ENCODE measurements at places on chromosomes 2 and 18.
A peak's percentile ranks its signal among the peaks of the same experiment; 100 is the strongest.

GRCh38 chr2:221283896-221284545 is 288.1 kb downstream of the EPHA4 start:
- DNase-seq = no peak

GRCh38 chr2:204251158-204251997 is 293.9 kb upstream of the PARD3B start:
- DNase-seq = no peak

GRCh38 chr2:240429872-240430491 is 5.5 kb upstream of the GPC1 start:
- DNase-seq = no peak

GRCh38 chr2:223725986-223726970 is 111.1 kb downstream of the AP1S3 start:
- DNase-seq = no peak

DNA sequence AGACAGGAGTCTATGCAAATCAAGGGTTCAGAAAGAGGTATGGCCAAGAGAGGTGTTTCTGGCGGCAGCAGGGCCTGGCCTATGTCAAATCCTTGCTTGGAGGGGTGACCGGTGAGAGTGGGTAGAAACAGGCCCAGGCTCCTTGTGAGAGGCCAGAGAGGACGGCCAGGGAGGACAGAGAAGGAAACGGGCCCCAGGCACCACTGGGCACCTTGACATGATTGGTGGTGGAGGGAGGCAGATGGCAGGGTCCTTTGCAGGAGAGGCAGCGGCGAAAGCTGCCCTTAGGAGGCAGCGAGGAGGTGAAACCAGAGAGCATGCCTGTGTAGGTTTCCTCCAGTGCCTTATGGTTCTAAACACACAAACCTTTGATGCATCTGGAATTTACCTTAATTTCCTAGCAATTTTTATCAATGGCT is 6.2 kb downstream of the RAMP1 start:
- DNase-seq = no peak

GRCh38 chr2:105756435-105756834 is 11.7 kb downstream of the NCK2 start:
- DNase-seq = no peak

GRCh38 chr2:71460595-71461303 is 7.4 kb downstream of the DYSF start:
- no peak for DNase-seq

- no peak for DNase-seq
These were observed 305.7 kb downstream of the CYRIA start for GRCh38 chr2:16359961-16360360.

GRCh38 chr2:2567776-2568175 is 236.7 kb upstream of the MYT1L start:
- DNase-seq = no peak

- no peak for DNase-seq
These were observed 1072.5 kb downstream of the SUCLG1 start for GRCh38 chr2:83386549-83386948.

GRCh38 chr18:12579775-12580174 is 78.1 kb downstream of the SPIRE1 start:
- DNase-seq = no peak

DNA sequence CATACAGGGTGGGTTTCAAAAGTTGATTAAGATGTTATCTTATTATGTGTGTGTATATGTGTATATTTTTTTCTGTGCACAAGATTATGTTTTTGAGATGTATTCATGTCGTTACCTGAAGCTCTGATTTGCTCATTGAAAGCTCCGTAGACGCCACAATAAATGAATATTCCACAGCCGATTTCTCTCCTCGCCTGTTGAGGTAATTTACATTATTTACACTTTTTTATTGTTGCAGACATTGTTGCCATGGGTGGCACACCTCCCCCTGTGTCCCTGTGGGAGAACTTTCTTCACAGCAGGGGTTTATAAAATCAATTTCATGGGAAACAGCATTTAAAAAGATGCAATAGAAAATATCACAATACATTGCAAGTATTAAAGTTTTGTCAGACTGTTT is 100.6 kb downstream of the GLI2 start:
- DNase-seq = no peak

DNA sequence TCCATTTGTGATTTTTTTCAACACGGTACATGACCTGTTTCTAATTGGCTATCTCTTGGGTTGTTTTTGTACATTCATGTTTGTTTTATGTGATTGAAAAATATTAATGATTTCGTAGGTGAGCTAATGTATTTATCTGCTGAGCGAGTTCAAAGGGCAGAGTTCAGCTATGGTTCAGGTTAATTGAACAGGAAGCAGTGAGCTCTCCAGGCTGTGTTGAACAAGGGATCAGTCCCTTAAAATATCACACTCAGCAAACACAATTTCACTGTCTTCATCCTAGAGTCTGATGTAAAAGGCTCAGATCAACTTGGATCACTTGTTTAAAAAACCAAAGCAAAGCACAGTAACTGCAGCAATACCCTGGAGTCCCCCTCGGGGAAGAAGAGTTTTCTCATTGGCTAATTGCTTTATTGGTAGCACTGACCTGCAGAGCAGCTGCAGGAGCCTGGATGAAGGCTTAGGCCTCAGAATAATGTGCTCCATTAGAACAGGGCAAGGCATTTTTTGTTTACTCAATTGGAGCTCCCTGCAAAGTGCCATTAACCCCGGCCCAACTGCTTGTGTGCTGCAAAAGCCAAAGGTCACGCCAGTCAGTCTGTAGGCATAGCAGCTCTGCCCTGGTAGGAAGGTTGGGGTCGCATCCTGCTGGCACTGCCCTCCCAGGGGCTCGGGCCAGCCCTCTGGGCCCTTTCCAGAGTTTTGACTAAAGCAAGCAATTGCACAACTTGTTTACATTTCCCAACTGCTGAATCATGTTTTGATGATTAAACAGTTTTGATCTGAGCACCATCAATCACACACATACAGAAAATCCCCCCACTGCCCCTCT is 10.5 kb downstream of the ONECUT2 start:
- peak; percentile 49 for DNase-seq

GRCh38 chr2:241728627-241729026 is 5.8 kb upstream of the D2HGDH start:
- no peak for DNase-seq

GRCh38 chr2:104851291-104852089 is 2.4 kb upstream of the POU3F3 start:
- DNase-seq = peak; percentile 50

GRCh38 chr2:239156516-239157265 is 244.1 kb downstream of the HDAC4 start:
- no peak for DNase-seq

- no peak for DNase-seq
These were observed 7.2 kb downstream of the PMS1 start for GRCh38 chr2:189791338-189792042.

DNA sequence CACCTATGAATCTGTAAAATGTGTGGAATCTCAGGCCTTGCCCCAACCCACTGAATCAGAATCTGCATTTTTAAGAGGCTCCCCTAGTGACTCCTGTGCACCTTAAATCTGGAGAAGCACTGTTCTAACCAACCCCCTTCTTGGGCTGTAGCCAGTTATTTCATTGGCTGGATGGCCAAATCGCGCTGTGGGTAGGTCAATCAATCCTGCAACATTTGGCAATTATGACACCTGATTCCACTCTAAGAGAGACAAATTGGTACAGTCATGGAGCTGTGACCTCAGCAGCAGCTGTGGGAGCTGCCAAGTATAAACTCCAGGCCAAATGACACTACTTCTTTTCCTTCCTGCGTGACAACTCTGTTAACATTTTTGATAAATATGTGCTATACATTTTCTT is 208.7 kb downstream of the CLIP4 start:
- DNase-seq = peak; percentile 14

DNA sequence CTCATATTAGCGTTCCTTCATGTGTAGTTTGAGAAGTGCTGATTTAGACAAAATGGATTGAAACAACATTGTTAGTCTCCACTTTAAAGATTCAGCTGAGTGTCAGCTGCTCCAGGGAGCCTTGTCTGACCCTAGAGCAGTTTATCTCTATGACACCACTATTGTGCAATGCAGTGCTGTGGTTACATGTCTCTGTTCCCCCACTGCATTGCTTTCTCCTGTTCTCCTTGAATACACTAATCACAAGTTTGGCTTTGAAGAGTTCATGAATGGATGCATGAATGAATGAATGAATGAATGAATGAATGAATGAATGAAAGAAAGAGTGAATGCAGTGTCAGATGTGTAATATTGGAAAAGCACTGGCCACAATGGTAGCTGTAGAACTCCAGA is 38.3 kb downstream of the GCG start:
- DNase-seq = no peak

GRCh38 chr2:59398081-59398480 is 1155.4 kb downstream of the BCL11A start:
- no peak for DNase-seq

DNA sequence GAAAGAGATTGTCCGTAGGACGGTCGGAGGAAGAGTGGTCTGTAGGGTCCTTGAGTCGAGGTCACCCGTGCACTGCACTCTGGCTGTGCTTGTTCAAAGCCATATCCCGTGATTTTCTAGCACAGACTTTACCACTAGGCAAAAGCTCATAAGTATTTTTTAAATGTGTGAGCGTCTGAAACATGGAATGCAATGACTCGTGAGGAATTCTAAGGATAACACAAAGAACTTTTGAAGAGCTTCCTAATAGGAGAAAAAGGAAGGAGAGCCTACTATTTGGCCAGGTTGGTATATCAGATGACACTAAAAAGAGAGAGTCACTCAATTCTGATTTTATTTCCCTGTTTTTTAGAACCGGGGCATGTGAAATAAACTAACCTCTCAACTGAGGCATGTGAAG is 68.3 kb downstream of the CD28 start:
- no peak for DNase-seq

- peak; percentile 7 for DNase-seq
These were observed 27.6 kb downstream of the CELF4 start for GRCh38 chr18:37537868-37538525.

DNA sequence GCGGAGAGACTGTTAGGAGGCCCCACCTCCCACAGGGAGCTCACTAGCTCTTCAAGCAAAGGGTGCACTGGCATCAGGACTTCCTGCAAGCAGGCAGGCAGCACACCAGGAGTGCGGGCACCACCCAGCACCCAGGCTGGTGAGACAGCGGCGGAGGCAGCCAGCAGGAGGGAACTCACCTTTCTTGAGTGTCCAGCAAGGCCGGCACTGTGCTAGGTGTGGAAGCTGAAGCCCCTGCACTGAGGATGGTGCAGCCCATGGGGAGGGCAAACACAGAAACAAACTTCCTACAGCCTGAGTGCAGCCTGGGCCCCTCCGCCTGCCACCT is 100.7 kb upstream of the ID2 start:
- no peak for DNase-seq

- no peak for DNase-seq
These were observed 170.6 kb downstream of the DLGAP1 start for GRCh38 chr18:4284528-4284927.

All from NCI-H1105 treated with DMSO at 0.1 percent for 48 hours (cell line).